ENCODE measurements at places on chromosomes 2 and 18. TPM values are rescaled to one million over a fixed set of nuclear protein-coding genes. Genes with fewer than 3 reads are reported as not detected.

The ELOA2 gene
- not detected for total RNA-seq

The PAIP2B gene
- 0.81 TPM for total RNA-seq

GRCh38 chr2:85180322-85181133 lies 47.3 kb downstream of the TCF7L1 start:
- DNase-seq, result no peak

DNA sequence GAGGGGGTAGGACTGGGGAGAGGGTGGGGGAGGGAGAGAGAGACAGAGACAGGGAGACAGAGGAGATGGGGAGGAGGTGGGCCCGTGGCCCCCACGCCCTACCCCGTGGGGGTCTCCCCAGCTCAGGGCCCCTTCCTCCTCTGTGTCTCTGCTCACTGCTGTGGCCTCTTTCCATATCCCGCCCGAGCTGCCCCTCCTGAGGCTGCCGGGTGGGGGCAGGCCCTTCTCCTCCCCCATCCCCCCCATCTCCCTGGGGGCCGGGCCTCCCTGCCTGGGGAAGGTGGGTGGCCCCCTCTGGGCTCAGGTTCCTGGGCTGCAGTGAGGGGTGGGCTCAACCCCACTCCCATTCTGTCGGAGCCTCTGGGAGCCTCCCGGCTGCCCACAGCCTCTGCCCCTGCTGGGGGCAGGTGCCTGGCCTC lies 332 bp upstream of the PDCD1 start:
- no peak for DNase-seq

DNA sequence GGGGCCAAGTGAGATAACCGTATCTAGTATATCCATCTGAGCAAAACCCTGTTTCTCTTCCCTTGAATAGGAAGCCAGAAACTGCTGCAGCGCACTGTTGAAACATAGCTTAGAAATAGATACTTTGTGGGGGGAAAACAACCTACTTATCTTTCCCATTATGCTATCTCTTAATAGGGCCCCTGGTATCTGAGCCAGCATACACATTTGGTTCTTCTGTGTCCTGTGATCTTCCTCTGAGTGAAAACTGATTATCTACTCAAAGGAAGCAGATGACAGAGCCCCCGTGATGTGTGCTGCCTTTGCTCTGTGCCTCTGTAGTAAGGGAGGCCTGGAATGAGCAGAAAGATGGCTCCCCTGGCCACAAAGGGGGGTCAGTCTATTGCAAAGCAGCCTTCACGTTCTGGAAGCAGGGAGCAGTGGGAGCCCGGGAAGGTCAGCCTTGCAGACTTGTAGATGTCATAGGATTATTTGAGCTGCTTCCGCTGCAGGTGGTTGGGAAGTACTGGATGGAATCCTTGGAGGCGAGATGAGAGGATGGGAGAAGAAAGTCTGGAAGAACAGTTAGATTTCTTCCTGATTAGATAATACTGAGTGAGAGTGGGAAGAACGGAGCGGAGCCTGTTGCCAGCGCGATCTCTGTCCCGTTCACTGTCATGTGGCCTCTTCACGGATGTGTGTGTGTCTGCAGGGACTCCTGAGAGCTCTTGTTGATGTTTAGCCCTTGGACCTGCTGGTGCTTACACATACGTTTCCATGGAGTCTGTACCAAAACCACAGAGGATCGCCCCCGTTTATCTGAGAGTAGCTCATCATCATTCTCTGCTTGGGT lies 150.1 kb downstream of the AGAP1 start:
- no peak for DNase-seq

GRCh38 chr2:109295070-109295780 lies 166.2 kb downstream of the SH3RF3 start:
- DNase-seq, result no peak

DNA sequence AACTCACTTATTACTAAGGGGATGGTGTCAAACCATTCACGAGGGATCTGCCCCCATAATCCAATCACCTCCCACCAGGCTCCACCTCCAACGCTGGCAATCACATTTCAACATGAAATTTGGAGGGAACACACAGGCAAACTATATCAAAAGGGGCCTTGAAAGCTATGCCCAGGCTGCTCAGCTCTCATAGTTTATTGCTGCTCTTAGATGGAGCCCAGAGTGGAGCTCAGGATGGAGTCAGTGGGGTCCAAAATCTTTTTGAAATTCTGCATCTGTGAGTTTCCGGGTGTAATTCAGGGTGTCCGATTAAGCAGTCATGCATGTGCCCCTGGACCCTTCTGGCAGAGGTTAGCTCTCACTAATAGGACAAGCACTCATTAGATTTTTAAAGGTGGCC lies 24.3 kb downstream of the RHOB start:
- no peak for DNase-seq

DNA sequence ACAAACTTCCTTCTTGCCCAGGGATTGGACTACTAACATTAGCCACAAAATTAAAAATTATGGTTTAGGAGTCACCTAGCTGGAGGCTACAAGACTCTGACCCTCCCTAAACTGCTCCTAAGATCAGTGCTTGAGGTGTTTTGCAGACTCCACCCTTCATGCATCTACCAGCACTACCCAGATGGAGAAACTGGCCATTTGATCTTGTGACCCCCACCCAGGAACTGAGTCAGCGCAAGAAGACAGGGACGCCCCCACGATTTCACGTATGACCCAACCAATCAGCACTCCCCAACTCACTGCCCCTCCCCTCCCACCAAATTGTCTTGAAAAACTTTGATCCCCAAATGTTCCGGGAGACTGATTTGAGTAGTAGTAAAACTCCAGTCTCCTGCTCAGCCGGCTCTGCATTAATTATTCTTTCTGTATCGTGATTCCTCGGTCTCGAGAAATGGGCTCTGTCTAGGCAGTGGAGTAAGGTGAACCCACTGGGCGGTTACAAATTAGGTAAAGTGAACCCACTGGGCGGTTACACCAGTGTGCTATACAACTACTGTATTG lies 40.1 kb upstream of the CCDC88A start:
- DNase-seq, result no peak

DNA sequence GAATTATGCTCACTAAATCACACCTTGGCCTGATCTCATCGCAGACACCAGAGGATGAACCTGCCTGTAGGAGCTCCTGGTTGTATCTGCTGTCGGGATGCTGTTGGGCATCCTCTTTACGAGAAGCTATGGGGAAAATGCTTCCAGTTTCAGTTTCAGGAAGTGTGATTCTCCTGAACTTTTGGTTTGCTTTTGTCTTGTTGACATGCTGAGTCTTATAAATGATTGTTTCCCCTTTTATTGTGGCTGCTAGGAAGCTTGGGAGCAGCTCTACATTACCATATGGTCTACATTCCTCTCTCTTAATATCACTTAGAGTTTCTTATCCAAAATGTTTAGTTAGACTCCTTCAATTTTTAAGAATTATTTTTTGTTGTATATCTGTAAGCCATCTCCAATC lies 227.5 kb downstream of the MTX2 start:
- no peak for DNase-seq

DNA sequence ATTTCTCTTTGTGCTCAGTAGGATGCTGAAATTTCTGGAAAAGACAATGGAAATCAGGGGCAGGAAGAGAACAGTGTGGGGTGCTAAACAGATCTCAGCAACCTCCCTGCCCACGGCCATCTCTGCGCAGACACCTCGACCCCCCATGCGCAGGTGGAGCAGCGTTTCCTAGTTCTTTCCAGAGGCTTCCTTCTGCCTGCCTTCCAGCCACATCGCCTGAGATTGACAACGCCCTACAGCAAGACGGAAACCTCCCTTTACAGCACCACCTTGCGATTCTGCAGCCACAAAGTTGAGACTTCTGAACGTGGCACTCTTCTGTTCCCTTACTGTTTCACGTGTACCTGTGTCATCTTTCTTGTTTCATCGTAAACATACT lies 31.4 kb upstream of the CASP8 start:
- no peak for DNase-seq

- peak; percentile 82 for DNase-seq
Measured at GRCh38 chr2:98455494-98455976, 10.9 kb downstream of the INPP4A start.

GRCh38 chr2:128406736-128407554 lies 88.3 kb upstream of the HS6ST1 start:
- no peak for DNase-seq

All from M059J (cell line).